ENCODE measurements at places on chromosomes 2 and 18. TPM values are rescaled to one million over a fixed set of nuclear protein-coding genes. Genes with fewer than 3 reads are reported as not detected.

The OR6B2 gene
- polyA plus RNA-seq: not detected

The BMPR2 gene
- 87.3 TPM for polyA plus RNA-seq

The KLHL41 gene
- 1.3 TPM for polyA plus RNA-seq

The HJURP gene
- 16.1 TPM for polyA plus RNA-seq

The ZBTB7C gene
- 2.8 TPM for polyA plus RNA-seq

The CCDC148 gene
- 4.3 TPM for polyA plus RNA-seq

The MC2R gene
- polyA plus RNA-seq: not detected

The FRZB gene
- 2.3 TPM for polyA plus RNA-seq

DNA sequence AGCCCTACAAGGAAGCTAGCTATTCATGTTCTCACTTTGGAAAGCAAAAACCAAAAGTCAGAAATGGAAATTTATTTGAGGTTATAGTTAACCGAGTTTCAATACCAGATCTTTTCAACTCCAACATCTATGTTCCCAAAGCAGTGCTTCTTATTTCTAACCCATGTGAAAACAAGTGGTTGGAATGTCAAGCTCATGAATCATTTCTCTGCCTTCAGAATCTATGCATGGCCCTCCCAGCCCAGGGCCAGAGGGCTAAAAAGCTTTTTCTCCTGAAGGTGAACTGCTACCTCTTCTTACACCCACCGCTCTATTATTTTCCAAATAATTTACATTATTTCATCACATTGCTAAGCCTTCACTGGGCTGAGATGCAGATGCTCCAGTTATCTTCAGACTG, 158.4 kb downstream of the SP3 start:
- H3K4me1 ChIP-seq: no peaks in the 10 kb centered on the region
- H3K27me3 ChIP-seq: no peaks in the 10 kb centered on the region
- no peak overlapping the region for H3K27ac ChIP-seq
- no peak for DNase-seq

DNA sequence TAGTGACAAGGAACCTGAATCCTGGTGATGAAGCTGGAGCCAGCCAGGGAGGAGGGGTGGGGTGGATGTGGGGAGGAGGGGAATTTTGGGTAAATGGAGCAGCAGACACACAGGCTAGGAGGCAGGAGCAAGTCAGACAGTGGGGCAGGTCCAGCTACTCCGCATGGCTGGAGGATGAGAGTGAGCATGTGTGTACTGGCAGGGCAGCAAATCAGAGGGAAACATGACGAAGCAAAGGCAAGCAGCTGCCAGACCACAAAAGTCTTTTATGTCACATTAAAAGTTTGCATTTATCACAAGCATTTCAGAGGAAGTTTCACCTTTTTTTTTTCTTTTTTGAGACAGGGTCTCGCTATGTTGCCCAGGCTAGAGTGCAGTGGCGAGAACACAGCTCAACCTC, 11.9 kb upstream of the KIDINS220 start:
- no peak for DNase-seq
- H3K4me1 ChIP-seq: no peaks in the 10 kb centered on the region
- H3K4me3 ChIP-seq: no peak overlapping the region
- no peak overlapping the region for H3K27ac ChIP-seq
- H3K27me3 ChIP-seq: no peaks in the 10 kb centered on the region

GRCh38 chr2:32504877-32505478, 122.9 kb upstream of the TTC27 start:
- H3K4me1 ChIP-seq: no peaks in the 10 kb centered on the region
- DNase-seq: no peak
- H3K36me3 ChIP-seq: peaks cover 86% of the 10 kb centered on the region
- H3K27ac ChIP-seq: no peak overlapping the region
- H3K27me3 ChIP-seq: no peaks in the 10 kb centered on the region

DNA sequence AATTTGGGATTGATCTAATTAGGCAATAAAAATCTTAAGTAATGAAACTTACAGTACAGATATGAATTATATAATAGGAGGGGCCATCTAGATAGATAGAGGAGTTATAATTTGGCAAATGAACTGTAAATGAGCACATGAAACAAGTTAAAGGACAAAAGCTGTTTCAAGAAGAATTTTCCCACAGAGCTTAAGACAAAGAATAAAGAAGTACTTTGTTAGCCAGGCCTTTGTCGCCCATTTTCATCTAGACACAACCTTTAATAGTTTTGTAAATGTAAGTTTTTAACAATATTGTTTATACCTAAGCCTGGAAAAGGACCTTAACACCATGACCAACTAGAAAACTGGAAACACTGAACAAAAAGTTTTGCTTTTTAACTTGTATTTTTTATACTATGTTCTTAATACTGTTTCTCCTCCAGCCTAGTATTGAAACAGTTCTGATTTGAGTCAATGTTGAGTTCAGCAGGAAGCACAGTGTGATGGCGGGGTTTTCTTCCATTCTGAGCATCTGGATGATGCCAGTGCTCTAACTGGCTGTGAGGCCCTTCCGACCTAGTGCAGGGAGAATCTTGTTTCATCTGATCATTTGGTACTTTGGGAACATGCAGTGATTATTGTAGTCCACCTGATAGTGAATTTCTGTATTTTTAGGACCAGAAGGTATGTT, 37.6 kb downstream of the FARP2 start:
- H3K27me3 ChIP-seq: no peaks in the 10 kb centered on the region
- no peak overlapping the region for H3K4me3 ChIP-seq

DNA sequence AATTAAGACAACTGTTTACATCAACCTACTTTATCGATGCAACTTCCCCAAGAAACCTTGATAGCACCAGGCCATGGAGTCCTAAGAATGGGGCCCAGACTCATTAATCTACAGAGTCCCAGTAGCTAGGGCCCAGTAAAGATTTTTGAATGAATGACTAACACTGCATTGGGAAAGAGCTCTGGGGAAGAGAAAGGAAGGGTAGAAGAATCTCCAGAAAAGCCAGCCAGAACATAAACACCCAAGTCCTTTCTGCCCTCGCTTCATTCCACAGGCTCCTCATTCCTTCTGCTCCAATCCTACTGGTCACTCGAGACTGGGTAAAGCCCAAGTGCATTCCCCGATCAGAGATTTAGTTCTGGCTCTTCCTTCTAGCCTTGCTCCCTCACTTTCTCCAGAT, 44.3 kb downstream of the CYRIA start:
- peaks cover 82% of the 10 kb centered on the region for H3K4me1 ChIP-seq
- DNase-seq: no peak
- H3K36me3 ChIP-seq: no peaks in the 10 kb centered on the region
- H3K4me3 ChIP-seq: no peak overlapping the region

DNA sequence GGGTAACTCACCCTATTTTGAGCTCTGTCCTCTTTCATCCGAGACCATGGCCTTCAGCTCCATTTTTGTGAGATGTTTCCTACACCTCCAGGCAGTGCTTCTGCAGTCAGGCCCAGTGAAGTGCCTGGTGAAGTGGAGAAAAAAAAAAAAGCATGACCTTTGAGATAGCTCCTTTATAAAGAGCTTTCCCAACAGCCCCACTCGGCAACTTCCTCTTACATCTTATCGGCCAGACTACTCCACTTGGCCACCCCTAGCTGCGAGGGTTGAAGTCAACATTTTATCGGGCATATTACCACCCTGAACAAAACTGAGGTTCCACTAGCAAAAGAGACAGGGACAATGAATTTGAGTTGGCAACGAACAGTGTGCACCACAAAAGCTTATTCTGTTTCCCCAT, 124.8 kb upstream of the RNF152 start:
- H3K27me3 ChIP-seq: no peaks in the 10 kb centered on the region
- no peak for DNase-seq
- H3K4me3 ChIP-seq: no peak overlapping the region
- no peak overlapping the region for H3K27ac ChIP-seq
- H3K4me1 ChIP-seq: no peaks in the 10 kb centered on the region

- DNase-seq: no peak
- H3K27ac ChIP-seq: no peak overlapping the region
Observed at GRCh38 chr18:63829886-63830285, 54.7 kb downstream of the SERPINB7 start.

DNA sequence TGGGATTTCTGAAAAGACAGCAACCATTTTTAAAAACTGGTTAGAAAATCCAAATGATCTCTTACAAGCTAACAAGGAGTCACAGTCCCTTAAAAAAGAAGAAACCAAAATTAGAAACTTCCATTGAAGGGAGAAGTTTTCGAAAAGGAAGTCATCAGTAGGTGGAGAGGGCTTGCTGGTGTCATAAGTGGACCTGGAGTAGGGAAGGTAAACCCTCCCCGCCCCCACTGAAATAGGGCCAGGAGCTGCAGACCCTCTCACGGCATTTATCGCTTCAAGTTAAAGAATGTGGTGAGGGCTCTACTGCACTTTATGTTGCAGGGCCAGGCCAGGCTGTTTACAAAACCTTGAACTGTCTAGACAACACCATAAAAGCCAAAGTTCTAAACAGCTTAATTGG, 2.9 kb downstream of the HOXD11 start:
- H3K36me3 ChIP-seq: no peaks in the 10 kb centered on the region
- H3K4me1 ChIP-seq: no peaks in the 10 kb centered on the region
- no peak overlapping the region for H3K4me3 ChIP-seq
- H3K27me3 ChIP-seq: peaks cover 100% of the 10 kb centered on the region
- no peak overlapping the region for H3K27ac ChIP-seq
- no peak for DNase-seq

- H3K36me3 ChIP-seq: no peaks in the 10 kb centered on the region
- DNase-seq: no peak
- no peaks in the 10 kb centered on the region for H3K27me3 ChIP-seq
- H3K27ac ChIP-seq: no peak overlapping the region
- H3K4me1 ChIP-seq: peaks cover 11% of the 10 kb centered on the region
- H3K4me3 ChIP-seq: no peak overlapping the region
Observed at GRCh38 chr18:12421732-12422131, 14.0 kb downstream of the PRELID3A start.

DNA sequence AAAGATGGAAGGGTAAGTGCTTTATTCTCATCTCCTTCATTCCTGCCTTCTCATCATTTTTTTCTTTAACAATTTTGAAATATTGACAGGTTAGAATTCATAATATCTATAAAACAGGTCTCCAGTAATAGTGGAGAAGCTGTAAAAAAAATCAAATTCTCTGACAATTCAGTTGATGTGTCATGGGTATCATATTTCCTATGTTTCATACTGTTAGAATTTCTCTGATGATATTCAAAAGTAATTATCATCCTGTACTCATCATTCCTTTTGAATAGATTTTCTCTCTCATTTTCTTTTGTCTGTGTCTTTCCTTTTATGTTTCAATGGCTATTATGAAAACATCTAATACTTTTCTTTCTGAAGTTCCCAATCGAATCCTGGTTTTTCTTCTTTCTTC, 97.7 kb downstream of the CPS1 start:
- H3K4me1 ChIP-seq: no peaks in the 10 kb centered on the region
- H3K27ac ChIP-seq: no peak overlapping the region
- no peaks in the 10 kb centered on the region for H3K27me3 ChIP-seq
- no peaks in the 10 kb centered on the region for H3K36me3 ChIP-seq

DNA sequence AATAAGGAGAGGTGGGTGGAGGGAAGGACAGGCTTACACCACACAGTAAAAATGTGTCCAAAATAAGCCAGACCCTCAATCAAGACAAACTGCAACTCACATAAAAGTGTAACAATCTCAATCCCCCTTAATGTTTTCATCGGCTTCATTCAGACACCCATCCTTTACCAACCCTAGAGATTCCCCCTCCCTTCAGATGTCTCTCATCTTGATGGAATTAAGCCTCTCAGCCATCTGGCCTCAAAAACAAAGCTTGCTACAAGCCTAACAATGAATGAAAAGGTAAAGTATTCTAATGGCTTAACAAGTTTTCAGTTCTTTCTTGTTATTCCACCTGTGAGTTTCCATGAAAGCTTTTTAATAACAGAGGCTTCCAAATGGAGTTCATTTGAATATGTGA, 5.2 kb downstream of the RTTN start:
- no peak overlapping the region for H3K4me3 ChIP-seq
- H3K4me1 ChIP-seq: peaks cover 12% of the 10 kb centered on the region
- no peaks in the 10 kb centered on the region for H3K27me3 ChIP-seq
- H3K27ac ChIP-seq: no peak overlapping the region
- no peak for DNase-seq
- H3K36me3 ChIP-seq: peaks cover 36% of the 10 kb centered on the region
